ENCODE measurements at places on chromosomes 3 and 15.

DNA sequence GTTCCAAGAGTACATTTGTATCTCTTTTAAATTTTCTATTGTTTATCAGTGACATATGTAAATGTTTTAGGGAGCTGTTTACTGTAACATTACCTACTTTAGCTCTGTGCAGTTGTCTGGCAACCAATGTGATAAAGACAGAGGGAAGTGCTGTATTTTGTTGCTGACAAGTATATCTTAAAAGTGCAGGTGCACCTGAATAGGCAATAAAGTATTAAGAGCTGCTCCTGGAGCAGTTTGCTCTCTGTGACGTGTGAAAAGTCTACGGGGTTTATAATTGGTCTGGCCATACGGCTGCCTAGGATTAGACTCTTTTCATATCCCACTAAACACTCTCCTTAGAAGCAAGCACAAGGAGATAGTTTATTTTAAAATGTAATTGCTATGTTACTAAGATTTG, 178.3 kb downstream of the IGF1R start:
- no peak for DNase-seq

GRCh38 chr3:123110282-123110975, 43.6 kb downstream of the PDIA5 start:
- DNase-seq = no peak

DNA sequence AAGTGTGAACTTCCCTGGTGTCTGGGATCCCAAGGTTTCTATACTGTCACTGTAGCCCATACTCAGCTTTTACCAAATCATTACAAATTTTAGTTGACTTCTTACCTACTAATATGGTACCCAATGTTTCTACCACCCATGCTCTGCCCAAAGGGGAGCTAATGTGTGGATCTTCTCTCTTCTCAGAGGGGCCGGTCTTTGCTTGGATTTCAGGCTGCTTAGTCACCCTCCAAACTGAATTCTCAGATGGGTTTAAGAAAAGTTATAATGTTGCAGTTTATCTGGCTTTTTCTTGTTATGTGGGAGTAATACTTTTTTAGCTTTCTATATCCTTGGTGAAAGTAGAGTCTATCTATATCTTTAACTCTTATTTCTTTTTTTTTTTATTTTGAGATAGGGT, 67.1 kb upstream of the AKAP13 start:
- DNase-seq = no peak

GRCh38 chr15:41799488-41799805, 25.2 kb downstream of the MAPKBP1 start:
- DNase-seq = no peak

DNA sequence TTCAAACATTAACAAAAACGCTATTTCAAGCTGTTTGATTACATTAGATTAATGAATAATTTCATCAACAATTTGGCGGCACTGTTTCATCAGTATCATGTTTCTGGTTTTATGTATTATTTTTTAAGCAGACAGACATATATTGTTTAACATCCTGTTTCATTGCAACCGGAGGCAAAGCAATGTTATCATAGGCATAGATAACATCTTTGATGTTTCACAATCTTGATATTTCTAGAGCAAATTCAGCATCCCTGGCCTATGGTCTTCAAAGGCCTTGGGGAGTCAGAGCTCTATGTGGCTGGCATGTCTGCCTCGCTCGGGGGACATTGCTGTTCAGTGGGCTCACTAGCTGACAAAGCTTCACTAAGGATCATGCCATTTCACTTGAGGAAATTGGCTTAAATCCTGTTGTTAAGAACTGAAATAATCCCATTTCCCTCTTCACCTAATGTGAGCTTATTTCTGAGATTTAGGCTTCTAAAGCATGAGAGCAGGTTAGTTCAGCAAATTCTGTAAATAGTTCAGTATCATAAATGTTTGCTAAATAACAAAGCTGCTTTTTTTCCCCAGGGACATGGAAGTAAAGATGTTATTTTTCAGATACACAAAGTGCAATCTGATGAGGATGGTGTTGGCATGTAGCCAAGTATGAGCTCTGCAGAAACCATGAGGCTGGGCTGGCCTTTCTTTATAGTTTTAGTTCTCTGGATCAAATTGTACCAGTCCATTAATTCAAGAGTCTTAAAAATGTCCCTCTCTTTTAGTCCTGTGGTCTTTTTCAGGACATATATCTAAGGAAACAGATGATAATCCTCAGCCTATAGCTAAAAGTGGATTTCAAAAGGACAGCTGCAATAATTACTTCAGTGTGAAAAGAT, 941.4 kb downstream of the PLOD2 start:
- DNase-seq = no peak

Data from NCI-H2107 (cell line).